Stimulated activated CD4-positive, alpha-beta T cell treated with anti-CD3 and anti-CD28 coated beads, Interleukin-4, amount 100 ng/mL, for 4 hours (primary cell): ENCODE measurements at places on chromosomes 3 and 15.

DNA sequence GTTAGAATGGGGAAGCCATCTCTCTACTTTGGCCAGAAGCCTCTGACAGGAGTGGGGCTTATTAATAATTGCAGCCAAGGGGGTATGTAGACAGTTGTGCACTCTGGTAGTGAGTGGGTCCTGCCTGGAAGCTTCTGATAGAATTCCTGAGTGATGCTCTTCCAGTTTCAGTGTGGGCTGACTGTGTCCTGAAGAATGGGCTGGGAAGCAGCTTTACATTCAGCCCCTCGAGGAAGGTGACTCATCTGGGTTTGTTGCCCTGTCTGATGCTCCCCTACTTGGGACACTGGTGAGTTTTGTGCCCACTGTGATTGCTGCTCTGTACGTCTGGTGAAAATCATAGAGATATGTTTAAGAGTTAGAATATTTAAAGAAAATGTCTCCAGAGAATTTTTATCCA lies 444.7 kb upstream of the RBMS3 start:
- DNase-seq, result no peak

DNA sequence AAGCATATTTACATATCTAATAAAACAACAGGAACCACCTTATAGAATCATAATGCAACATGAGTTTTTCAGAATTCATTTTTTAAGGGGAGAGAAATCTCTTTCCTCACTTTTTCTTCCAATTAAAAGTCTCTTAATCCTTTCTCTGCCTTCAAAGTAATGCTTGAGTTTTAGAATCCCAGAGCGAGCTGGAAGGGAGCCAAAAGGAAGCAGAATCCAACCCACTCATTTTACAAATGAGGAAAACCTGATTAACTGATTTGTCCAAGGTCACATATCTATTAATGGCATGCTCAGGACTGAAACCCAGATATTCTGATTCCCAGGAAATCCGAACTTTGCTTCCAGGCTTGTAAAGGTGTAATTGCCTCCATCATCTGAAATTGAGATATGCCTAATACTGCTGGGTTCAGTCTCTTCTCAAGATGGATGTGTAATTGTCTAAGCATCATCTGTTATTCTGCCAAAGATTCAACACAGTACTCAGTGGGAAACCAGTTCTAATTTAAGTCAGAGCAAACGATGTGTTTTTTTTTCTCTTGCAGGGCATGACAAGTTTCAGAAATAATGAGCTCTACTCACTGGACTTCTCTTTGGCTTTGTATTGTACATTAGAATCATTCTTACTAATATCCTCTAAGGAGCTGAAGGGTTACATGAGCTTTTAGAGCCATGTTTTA lies 481.4 kb upstream of the CFAP20DC start:
- DNase-seq, result no peak

- no peak for DNase-seq
These were observed 71.7 kb downstream of the P3H2 start for GRCh38 chr3:190048932-190049441.

GRCh38 chr3:130677343-130677742 lies 69.3 kb downstream of the PIK3R4 start:
- no peak for DNase-seq

DNA sequence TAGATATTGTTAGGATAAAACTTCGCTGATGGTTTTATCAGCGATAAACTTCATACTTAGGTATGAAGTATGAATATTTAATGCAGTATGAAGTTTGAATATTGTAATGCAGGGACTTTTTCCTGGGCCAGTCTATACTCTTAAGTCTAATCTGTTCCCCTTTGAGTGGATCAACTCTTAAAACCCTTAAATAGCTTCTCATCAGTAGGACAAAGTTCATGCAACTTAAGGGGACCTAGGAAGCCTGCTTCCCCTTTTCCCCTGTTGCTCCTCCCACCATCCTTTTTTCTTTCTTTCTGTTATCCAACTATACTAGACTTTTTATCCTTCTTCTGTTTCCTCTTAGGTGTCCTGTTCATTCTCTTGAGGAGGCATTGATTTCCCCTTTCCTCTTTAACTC lies 78.7 kb downstream of the MITF start:
- DNase-seq, result no peak

- DNase-seq, result no peak
These were observed 53.3 kb downstream of the GJD2 start for GRCh38 chr15:34701536-34701935.

GRCh38 chr3:55541016-55541415 lies 53.9 kb upstream of the WNT5A start:
- DNase-seq, result no peak

DNA sequence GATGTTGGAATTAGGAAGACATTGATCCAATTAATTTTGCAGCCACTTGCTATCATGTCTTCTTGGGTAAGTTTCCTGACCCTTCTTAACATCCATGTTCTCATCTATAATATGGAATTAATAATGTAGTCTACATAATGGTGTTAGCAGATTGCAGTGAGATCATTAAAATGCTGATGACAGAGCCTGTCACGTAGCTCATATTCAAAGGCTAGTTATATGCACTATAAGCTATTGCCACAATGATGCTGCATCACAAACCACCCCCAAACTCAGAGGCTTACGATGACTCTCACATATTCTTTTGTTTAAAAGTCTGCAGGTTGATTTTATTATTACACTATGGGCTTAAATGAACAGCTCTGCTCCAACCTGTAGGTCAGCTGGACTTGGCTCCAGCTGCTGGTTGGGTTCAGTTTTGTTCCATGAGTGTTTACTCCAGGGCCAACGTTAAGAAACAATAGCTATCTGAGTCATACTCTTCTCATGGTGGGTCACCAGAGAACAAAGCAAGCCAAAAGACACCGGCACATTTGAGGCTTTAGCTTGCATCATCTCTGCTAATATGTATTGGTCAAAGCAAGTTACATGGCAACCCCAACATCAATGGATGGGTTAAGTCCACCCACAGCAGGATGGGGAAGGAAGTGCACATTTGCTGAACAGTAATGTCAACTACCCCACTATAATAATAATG lies 250.0 kb upstream of the SLCO3A1 start:
- DNase-seq, result no peak

- DNase-seq, result no peak
These were observed 847.7 kb downstream of the EPHA3 start for GRCh38 chr3:89955156-89955555.

DNA sequence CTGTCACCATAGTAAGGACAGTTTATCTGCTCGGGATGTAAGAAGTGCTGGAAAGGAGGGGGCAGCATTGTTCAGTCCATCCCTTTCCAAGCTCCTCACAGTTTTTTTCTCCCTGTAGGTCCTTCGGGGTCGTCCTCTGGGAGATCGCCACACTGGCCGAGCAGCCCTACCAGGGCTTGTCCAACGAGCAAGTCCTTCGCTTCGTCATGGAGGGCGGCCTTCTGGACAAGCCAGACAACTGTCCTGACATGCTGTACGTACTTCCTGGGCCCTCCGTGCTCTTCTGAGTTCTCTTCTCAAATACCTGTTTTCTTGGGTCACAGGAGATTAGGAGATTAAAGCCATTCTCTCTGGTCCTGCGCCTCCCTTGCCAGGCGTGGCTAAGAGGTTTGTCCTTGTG lies 59.1 kb downstream of the PGPEP1L start:
- no peak for DNase-seq

- DNase-seq, result no peak
These were observed 18.1 kb upstream of the VWA5B2 start for GRCh38 chr3:184211297-184211696.

GRCh38 chr3:15926871-15927270 lies 129.1 kb upstream of the ANKRD28 start:
- no peak for DNase-seq

GRCh38 chr15:78206326-78207109 lies 27.8 kb downstream of the ACSBG1 start:
- DNase-seq, result no peak

GRCh38 chr15:98649472-98650416 lies 1.4 kb downstream of the IGF1R start:
- peak; percentile 46 for DNase-seq

- peak; percentile 12 for DNase-seq
These were observed 593.4 kb upstream of the TGFBR2 start for GRCh38 chr3:30012941-30013543.

DNA sequence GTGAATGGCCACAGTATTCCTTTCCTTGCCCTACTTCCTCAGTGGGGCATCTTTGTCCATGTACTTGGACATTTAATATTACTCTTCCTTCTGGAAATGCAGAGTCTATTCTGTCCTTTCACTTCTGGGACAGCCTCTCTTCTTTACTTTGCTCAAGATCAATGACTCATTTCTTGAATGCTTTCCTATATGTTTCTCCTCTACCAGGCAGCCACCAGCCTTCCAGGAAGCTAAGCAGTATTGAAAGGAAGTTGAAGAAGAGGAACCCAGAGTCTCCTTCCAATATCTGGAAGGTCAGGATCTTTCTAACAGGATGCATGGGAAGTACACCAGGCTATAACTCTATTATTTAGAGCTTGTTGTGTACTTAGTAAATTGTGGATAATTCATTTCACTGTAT lies 182.8 kb downstream of the CD47 start:
- DNase-seq, result no peak

DNA sequence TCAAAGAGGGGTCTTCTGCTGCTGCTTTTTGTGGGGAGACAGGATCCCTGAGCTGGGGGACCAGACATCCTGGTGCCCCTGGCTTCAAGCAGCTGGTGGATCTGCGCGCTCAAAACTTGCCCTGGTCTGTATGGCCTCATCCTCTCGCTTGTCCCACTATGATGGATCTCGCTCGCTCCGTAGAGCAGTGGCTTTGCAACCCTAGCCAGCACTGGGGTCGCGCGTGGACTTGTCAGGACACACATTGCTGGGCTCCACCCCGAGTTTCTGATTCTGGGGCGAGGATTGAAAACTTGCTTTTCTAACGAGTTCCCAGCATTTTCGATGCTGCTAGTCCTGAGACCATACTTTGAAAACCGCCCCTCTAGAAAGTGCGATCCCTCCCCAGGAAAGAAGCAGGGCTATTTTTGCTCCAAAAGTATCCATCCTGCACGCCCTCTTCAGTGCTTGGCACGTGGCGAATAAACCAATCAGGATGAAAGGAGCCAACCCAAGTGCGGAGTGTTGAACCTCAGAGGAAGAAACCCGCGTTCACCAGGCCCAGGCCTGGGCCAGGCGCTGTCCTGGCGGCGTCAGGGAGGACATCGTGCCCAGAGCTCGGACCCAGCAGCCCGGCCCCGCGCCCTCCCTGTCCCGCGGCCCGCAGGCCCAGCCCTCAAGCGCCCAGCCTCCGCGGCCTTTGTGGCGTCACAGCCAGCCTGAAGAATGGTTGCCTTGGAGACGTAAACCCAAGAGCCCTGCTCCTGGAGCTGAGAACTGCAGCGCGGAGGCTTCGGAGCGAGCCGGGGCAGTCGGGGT lies at the start of gene CFAP100:
Gene CFAP100, plus strand, starts transcription at position 731 of the 798 bp plus-strand sequence. CDS start 1,092 bp downstream, outside the sequence.
- no peak for DNase-seq

DNA sequence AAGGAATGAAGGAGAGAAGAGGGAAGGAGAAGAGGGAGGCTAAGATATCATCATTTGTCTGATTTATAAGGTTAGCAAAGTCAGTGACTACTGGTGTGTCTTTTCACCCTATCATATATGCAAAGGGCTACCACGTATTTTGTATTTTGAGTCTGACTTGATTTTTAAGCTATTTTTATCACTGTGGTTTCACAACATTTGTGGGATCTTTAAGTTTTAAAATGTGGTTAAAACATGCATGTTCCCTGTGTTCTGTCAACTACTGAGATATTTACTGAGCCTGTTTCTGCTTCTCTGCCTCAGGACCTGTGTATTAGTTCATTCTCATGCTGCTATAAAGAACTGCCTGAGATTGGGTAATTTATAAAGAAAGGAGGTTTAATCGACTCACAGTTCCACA lies 22.5 kb upstream of the SPTSSB start:
- no peak for DNase-seq
